ENCODE measurements at places on chromosomes 11 and 22.

GRCh38 chr11:17897495-17897894, 115.4 kb downstream of the SERGEF start:
- no peak for DNase-seq

DNA sequence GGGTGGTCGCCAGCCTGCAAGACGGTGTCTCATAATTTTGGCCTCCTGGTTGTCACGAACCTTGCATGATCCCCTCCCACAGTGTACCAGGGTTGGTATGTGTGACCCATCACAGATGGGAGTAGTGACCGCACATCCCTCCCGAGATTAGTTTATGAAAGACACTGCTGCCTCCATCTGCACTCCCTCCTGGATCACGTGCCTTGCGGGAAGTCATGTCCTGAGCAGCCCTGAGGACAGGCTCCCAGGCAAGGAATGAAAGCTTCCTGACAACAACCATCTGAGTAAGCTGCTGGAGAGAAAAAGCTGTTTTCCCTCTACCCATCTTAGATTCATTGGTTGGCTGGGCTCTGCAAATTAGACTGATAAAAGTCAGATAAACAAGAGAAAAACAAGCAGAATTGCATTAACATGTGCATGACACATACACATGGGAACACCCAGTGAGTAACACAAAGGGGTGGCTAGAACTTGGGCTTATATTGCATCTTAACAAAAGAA, 14.4 kb upstream of the PAMR1 start:
- no peak for DNase-seq

DNA sequence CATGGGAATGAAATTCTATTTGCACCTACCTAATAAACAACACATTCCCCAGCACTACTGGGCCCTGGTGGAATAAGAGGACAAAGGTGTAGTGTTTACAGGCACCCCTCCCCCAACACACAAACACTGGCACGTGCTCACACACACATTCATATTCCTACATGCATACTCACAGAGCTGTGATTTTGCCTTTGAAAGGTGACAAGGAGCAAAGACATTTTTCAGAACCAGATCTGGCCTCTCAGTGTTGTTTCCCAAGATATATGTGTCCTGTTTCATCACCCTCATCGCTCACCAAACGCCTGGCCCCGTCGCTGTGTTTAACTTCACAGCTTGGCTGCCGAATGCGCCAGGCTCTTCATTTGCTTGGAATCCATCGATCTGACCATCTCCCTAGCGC, 292.6 kb downstream of the NTM start:
- DNase-seq: no peak

DNA sequence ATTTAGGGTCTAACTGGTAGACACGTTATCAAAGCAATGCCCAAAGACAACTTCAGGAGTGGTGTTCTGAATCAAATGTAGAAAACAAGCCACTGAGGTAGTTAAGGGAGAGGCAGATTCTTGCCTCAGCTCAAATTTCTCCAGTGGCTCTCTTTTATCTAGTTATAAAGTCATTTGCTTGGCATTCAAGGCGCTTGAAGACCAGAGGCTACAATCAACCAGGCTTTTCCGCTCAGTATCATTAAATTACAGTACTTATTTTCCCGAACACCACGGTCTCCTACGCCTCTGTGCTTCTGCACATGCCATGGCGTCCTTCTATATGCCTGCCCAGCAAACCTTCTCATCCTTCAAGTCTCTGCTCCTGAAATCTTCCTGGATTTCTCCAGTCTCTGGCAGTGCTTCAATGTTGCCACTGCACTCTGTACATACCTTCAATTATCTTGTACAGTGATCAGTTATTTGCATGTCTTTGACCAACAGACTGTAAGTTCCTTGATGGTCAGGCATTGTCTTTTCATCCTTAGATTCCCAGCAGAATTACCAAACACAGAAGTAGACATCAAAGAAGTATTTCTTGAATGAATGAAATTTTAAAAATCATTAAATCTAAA, 1.4 kb downstream of the POGLUT3 start:
- no peak for DNase-seq

DNA sequence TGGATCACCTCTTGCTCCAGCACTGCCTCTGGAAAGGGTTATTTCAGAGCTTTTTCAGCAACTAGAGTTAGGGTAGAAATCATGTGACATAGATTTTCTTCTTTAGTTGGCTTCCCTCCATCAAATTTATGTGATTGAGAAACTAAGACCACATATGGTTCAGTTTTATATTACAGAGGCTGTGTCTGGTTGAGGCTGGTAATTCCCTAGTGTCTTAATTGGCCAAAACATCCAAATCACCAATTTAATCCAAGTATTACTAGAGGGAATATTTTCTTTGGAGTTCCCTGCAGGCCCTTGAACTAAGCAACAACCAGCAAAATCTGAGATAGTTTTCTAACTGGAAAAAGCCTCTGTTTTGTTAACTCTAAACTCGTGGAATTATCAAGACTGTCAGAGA, 136.3 kb downstream of the ARHGAP42 start:
- DNase-seq: no peak

- DNase-seq: no peak
These were observed 73.5 kb upstream of the PPARA start for GRCh38 chr22:46076651-46077339.

- DNase-seq: no peak
These were observed 5.0 kb upstream of the FGF19 start for GRCh38 chr11:69708736-69709401.

GRCh38 chr11:94757037-94757735, 11.0 kb upstream of the AMOTL1 start:
- no peak for DNase-seq

DNA sequence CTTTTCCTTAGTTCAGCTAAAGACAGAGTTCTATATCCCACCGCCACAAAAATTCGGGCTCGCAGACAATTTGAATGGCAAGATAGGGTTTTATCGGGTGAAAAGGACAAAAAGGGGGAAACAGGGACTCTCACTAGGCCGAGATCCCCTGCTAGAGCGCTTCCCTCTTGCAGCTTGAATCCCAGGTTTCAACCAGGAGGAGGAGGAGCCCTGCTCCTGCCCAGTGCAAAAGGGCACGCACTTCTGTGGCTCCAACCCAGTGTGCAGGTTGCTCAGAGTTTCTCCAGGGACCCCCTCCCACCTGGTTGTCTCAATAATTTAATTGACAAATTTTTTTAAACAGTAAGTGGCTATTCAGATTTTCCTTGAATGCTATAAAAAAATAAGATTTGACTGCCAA, 152.6 kb upstream of the LUZP2 start:
- no peak for DNase-seq

- DNase-seq: no peak
These were observed 50.5 kb downstream of the PARVG start for GRCh38 chr22:44231233-44231632.

- DNase-seq: no peak
These were observed 40.4 kb downstream of the FLI1 start for GRCh38 chr11:128734103-128734831.

- no peak for DNase-seq
These were observed 54.7 kb downstream of the NF2 start for GRCh38 chr22:29658176-29658575.
